ENCODE measurements at places on chromosomes 7 and 10.

DNA sequence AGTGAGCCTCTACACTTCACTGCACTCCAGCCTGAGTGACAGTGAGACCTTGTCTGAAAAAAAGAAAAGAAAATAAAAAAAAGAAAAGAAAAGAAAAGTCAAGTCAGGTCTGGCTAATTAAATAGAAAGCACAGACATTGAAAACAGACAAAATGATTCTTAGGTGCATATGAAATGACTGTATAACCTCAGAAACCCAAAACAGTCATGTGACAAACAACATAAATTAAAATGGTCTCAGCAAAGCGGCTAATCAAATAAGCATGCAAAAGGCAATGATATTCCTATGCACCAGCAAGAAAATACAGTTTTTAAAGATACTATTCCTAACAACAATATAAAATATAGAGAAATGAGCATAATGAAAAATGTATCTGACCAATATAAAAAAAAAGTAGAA is 38.3 kb downstream of the LRRC20 start:
- no peak for DNase-seq

- no peak for DNase-seq
Observed at GRCh38 chr10:115063701-115064658, 29.2 kb upstream of the ATRNL1 start.

DNA sequence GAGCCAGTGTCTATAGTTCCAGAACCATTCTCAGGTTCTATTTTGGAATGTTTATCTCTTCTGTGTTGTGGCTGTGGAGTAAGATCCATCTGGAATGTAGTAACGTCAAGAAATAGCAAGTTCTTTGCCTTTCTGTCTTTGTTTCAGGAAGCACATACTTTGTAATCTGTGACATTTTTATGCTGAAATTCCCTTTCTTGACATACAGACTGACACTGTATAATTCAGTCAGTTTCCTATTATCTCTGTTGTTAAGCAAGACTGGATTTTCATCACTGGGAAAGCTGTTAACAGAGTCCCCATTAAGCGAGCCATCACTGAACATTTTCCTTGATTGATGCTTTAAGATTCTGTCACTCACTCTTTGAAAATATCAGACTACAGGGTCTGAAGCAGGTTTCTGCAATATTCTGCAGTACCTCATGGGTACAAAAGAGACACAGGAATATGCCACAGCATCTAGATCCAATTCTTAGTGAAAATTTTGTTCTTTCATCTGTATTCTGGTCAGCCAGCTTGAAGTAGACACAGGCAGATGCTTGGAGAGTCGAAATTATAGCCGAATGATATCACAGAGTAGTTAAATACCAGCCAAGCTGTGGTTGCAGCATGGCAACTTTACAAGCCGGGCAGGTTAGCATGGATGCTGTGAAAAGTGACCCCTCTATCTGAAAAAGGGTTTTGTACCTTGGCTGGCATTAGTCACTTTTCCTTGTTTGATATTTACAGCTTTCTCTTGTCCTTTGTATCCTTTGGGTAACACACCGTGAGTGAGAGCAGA is 62.6 kb downstream of the CACNB2 start:
- DNase-seq: no peak

- peak; percentile 36 for DNase-seq
Observed at GRCh38 chr10:97270523-97271154, 21.8 kb downstream of the ARHGAP19 start.

- no peak for DNase-seq
Observed at GRCh38 chr10:48255722-48256121, 18.8 kb downstream of the FRMPD2 start.

DNA sequence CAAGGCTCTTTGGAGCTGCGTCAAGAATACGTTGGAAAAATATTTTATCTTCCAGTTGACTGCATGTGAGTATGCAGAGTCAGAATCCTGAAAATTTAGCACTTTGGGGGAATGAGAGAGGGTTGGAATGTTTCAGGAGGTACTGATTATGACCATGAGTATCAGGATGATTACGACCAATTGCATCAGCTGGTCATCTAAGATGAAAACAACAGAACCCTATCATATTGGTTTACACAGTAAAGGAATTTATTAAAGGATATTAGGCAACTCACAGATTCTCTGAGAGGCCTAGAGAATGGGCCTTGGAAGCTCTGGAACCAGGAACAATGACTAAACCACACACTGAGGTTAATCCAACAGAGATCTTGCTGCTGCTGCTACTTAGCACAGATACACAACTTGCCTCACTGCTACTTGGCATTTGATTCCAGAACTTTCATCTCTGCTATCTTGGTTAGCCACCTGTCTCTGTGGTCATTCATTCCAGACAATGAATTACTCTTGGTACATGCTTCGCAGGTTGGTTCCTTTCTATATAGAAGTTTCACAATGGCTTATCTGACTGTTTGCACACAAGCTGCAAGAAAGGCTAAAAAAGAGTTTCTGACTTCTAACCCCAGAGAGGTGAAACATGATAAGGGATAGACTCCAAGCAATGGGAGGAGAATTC is 68.0 kb upstream of the CTTNBP2 start:
- DNase-seq: no peak

- DNase-seq: peak; percentile 24
Observed at GRCh38 chr10:86535132-86535882, 13.7 kb upstream of the WAPL start.

GRCh38 chr10:11396311-11396955 is 215.0 kb downstream of the USP6NL start:
- DNase-seq: peak; percentile 7

DNA sequence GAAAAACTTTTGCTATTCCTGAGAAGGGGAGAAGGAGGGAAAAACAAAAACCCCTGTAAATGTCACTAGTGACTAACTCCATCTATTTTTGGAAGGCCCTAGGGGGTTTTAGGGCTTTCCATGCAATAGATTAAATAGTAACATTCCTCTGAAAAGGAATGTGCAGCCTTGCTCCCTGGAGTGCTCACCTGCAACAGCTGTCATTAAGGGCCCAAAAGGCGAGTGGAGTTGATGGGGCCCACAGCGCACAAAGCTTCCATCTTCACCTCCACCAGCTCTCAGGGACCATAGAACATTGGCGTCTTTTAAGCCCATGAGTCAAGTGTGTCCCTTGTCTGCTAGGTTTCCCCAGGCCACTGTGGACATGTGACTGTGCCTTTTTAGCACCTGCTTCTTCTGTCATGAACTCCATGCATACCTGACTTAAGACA is 58.0 kb upstream of the IL6 start:
- no peak for DNase-seq

DNA sequence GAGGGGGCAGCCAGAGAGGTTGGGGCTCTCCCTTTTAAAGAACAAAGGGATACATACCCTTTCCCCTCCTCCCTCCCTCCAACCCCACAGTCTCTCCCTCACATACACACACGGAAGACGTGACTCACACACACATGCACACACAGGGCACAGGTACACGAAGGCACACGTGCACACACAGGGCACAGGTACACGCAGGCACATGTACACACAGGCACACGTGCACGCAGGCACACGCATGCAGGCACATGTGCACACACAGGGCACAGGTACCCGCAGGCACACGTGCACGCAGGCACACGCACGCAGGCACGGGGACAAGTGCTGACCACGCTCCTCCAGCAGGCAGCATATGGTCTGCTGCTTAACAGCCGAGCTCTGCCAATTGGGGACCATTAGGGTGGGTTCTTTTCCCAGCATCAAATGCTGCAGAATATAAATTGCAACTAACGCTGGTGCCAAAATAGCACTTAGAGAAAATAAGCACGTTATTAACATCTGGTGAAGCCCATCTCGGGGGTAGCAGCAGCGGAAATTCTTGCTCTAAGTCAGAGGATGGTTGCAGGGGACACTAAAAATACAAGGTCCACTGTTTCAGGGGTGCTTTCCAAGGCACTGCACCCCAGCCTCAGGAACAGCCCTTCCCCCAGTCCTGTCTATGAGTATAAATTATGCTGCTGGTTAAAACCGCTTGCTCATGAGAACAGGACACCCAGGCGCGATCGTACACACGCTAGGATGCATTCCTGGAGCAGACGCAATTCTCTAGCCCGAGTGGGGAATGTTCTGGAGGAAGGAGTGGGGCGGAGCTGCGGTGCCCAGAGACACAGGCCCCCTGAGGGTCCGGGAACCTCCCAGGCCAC is 55.2 kb upstream of the TNRC18 start:
- DNase-seq: no peak

DNA sequence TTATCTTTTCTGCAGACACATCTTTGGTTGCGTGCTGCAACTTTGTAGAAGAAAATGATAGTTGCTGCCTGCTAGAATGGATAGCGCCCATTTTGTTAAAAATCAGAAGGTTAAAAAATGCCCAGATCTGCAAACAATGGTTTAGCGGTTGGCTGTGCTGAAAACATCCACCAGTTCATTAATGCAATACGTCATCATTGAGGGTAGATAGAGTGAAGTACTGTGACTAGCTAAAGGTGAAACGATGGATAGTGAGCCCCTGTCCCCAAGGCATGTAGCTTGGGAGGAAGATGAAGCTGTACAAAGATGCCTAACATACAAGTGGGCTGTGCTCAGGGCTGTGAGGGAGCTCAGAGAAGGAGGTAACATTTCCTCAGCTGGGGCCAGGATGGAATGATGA is 48.4 kb downstream of the TEX36 start:
- DNase-seq: no peak

DNA sequence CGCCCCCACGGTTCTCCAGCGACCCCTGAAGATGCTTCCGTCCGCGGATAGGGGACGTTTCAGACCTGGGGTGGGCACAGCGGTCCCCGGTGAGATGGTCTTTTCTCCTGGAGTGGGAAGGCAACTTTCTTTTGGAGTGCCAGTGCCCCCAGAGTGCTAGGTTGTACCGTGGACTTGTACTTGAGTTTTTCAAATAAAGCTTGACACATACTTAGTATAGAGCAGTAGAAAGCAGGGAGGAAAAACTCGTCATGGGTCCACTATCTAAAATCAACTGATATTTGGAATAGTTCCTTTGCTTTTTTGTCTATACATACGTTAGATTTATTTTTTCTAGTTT is 28.4 kb downstream of the RBM20 start:
- no peak for DNase-seq

DNA sequence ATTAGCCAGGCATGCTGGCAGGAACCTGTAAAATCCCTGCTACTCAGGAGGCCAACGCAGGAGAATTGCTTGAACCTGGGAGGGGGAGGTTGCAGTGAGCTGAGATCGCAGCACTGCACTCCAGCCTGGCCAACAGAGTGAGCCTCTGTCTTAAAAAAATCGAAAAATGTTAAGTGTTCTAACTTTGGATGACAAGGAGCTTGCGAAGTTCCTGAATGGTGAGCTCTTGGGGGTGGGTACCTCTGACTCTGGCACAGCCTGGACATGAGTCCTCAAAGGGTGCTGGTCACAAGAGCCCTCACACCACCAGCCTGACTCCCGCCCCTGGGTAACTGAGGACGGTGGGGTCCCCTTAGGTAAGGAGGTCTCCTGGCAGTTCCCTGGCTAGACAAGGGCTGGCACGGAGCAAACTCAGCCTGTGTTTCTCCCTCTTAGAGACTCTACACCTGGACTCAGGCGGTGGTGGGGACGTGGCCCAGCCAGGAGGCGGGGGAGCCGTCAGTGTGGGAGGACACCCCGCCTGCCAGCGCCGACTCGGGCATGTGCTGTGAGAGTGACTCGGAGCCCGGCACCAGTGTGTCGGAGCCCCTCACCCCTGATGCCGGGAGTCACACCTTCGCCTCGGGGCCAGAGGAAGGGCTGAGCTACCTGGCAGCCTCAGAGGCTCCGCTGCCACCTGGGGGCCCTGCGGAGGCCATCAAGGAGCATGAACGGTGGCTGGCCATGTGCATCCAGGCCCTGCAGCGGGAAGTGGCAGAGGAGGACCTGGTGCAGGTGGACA is 24.1 kb downstream of the AMZ1 start:
- DNase-seq: no peak

DNA sequence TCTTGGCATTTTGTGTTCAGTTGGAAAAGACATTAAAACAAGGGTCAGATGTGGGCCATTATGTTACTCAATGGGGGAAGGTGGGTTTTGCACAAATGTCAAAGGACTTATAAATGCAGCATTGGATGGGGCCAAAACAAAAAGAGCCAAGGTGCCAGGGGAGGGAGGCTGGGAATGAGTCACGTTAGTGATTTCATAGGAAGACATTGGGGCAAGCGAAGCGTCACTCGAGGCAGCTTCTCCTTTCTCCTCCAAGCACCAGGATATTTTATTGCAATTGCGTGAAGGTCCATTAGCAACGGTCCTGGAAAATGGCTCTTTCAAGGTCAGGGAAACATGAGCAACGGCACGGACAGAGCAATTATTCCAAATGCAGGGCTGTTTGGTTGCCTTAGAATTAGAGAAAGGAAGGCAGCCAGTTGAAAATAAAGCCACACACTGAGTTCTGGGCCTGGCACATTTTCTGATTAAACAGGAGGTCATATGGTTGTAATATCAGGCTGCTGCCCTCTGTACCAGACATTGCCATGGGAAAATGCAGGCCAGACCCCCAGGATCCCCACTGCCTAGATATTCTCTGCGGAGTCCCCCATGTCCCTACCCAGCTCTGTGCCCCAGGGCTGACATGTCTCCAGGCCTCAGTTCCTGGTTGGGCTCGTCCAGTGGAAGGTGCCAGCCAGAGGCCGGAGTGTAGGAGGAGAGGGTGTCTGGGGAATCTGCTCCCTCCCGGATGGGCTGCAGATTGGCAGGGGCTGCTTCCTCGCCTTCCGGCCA is 63.3 kb upstream of the NANOS1 start:
- no peak for DNase-seq

- DNase-seq: no peak
Observed at GRCh38 chr10:116270126-116270770, 2.8 kb downstream of the GFRA1 start.

DNA sequence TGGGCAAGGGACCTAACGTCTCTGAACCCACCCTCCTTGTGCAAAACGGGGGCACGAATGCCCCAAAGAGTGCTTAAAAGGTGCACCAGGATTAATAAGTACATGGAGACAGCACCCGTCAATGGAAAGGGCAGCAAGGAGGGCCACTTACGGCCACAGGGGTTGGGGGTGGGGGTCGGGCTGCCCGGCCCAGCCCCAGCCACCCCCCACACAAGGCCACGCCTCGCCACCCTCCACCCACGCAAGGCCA is 213.4 kb downstream of the MAD1L1 start:
- DNase-seq: no peak

DNA sequence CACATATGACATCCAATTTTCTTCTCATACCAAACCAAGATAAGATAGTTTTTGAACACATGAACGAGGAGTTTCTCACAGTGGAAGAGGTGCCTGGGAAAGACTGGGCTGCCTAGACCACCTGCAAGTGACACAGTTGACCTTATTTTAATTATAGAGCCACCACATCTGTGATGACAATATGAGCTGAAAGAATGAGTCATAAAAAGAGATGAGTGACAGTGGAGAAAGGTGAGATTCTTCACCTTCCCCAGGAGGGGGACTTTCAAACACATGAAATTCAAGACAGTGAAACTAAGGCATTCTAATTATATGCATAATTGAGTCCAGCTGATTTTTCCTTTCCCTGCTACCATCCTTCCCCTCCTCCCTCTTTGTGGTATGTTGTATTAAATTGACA is 475.5 kb downstream of the NXPH1 start:
- DNase-seq: no peak

DNA sequence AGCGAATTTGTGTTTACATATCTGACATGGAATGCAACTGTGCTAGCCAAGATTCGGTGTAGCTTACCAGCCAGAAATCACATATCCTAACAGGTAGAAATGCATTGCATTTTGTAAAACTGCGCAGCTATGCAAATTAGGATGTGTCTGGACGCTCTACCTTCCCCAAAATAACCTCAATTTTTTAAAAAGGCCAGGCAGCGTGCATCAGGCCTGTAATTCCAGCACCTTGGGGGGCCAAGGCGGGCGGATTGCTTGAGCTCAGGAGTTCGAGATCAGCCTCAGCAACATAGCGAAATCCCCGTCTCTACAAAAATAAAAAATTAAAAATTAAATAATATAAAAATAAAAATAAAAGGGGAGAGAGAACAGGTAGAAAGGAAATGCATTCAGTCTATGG is 305.0 kb downstream of the TYW1 start:
- no peak for DNase-seq

All from EL (cell line).